ENCODE measurements at places on chromosomes 2 and 18.
A peak's percentile ranks its signal among the peaks of the same experiment; 100 is the strongest.

GRCh38 chr2:181573140-181573736 lies 83.7 kb downstream of the CERKL start:
- peak; percentile 69 for DNase-seq

DNA sequence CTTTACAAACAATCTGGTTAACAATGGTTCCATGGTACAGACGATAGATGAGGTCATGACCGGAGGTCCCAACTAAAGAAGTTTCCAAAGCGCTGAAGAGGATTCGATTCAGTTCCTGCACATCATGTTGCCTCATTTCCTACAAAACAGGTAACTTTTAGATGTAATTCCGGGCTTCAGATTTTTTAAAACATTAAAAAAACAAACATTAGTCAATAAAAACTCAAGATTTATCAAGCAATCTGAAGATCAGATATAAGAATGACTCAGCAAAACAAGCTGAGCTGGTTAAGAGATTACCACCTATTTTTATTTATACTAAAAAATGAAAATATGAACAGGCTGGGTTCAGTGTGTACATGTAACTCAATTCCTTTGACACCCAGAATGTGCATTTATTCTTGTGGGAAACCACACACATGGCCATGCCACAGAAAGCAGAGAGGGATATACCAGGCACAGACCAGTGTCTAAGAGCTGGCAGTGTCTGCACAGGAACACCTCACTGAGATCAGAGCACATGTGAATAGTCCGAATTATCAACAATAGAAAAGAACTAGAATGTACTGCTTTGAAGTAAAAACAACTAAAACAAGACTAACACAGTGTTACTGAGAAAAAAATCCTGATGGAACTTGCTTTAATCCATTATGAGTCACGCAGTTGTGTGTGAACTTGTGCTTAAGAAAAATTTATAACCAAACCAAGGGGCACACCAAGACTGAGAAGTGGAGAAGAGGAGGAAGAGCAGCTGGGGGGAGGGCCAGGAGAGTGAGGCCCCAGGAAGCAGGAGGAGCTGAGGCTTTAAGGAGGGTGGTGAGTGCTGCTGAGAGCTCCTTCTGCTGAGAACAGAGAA lies 9.5 kb downstream of the USP40 start:
- no peak for DNase-seq

- DNase-seq: no peak
Measured at GRCh38 chr18:23226930-23227725, 91.8 kb downstream of the CABLES1 start.

- DNase-seq: no peak
Measured at GRCh38 chr2:237650455-237650850, 23.1 kb downstream of the LRRFIP1 start.

- DNase-seq: no peak
Measured at GRCh38 chr18:58128381-58129374, 84.7 kb downstream of the NEDD4L start.

DNA sequence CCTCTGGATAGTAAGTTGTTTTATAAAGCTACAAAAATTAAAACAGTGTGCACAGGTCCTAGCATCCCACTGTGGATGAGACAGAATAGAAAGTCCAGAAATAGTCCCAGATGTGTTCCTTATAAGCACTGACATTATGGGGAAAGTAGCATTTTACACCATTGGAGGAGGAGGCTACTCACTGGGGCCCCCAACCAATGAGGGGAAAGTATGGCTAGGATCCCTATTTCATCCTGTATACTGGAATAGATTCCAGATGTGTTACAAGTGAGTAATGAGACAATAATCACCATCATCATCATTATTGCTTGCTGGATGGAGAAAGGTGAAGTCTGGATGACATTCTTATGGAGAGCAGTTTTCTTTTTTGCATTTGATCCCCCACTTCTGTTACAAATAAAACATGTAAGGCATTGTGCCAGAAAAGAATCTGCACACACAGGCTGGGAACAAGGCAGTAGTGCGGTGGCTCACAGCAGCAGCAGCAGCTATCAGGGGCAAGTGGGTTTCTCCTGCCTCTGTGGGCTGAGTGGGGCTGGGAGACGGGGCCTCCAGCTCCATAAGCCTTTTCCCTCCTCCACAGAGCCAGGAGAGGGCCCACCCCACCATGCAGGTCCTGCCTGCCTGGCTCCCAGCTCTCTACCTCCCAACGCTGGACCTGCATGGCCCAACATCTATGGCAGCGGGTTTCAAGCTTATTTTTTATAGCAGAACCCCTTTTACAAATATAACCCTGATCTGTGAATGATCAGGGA lies 5.0 kb downstream of the ARID5A start:
- DNase-seq: no peak

- no peak for DNase-seq
Measured at GRCh38 chr2:17899871-17900270, 21.4 kb downstream of the KCNS3 start.

GRCh38 chr2:62303788-62304187 lies 107.9 kb downstream of the B3GNT2 start:
- no peak for DNase-seq

DNA sequence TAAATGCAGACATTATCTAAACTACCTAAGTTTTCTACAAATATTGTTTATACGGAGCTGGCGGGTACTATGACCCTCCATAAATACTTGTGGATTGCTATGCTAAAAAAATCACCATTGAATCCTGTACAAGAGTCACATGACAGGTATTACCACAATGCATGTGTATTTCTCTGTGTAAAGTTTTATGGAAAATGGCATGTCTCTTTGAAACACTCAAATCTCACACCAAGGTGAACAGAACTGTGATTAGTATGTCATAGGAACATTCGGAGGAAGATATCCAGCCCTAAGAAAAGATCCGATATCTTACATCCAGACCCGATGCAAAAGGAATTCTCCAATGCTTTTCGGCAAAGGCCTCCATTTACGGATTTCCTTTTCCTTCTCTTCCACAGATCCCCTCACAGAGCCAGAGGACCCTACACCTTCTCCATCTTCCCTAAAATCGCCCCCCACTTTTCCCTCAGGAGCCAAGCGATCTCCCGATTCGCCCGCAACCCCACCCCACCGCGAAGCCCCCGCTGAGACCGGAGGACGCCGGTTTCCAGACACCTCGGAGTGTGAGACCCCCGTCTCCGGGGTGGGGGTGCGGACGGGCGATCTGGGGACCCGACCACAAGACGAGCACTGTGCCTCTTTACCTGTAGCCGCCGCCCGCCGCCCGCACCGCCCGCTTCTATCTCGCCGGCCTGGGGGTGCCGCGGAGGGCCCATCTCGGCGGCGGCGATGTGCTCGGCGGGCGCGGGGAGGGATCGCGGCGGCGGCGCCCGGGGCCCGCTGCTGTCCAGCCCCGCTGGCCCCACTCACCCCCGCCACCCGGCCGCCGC lies 1.2 kb downstream of the SAP130 start:
- no peak for DNase-seq

- no peak for DNase-seq
Measured at GRCh38 chr2:47147021-47147420, 8.1 kb downstream of the STPG4 start.

DNA sequence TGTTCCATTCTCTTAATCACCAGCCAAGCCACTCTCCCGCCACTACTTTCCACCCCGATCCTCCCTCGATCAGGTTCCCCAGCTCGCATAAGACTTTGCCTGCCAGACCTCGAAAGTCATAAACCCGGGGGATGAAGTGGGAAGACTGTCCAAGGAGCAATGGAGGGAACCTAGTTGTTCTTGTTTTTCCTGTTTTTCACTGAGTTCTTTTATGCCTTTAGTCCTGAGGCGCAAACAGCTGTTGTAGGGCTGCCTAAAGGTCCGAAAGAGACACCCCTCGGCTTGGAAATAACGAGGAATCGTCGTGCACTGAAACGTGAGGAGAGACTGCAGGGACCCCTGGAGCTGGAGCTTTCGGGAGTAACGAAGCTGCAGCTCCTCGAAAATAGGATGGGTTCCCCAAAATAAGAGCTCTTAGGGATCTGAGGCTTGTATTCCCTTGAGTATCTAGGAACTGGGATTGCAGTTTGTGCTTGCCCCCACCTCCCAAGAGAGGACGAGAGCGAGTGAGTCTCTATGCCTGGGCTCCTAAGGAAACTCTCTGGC lies 1.7 kb upstream of the HOXD12 start:
- no peak for DNase-seq

DNA sequence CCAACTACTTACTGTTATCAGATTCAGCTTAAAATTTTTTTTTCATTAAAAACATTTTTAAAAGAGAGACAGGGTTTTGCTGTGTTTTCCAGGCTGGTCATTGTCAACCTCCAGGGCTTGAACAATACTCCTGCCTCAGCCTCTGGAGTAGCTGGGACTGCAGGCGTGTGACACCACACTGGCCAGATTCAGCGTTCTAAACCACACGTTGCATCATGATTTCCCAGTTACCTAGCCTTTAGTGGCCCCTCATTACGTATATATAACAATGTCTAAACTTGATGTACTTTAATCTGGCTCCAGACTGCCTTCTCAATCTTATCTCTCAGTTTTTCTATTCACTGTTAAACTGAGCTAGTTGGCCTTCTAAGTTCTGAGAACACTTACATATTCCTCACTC lies 89.6 kb downstream of the COMMD1 start:
- DNase-seq: no peak

- no peak for DNase-seq
Measured at GRCh38 chr2:205462681-205463345, 219.5 kb upstream of the NRP2 start.

DNA sequence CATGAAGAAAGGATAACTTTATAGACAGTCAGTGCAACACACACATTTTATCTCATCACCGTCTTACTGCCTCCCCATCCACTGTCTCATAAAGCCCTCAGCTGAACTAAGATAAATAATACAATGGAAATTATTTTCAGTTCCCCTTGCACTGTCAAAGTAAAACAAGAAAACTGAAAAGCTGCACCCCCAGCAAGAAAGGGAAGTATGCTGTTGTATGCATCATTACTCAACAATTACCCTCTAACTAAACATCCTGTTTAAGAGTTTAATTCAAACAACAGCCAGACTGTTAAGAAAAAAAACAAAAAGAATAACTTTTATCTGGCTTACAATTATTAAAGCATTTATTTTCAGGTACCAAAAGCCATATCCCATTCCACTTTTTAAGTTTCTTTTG lies 25.0 kb downstream of the MPPE1 start:
- DNase-seq: no peak

DNA sequence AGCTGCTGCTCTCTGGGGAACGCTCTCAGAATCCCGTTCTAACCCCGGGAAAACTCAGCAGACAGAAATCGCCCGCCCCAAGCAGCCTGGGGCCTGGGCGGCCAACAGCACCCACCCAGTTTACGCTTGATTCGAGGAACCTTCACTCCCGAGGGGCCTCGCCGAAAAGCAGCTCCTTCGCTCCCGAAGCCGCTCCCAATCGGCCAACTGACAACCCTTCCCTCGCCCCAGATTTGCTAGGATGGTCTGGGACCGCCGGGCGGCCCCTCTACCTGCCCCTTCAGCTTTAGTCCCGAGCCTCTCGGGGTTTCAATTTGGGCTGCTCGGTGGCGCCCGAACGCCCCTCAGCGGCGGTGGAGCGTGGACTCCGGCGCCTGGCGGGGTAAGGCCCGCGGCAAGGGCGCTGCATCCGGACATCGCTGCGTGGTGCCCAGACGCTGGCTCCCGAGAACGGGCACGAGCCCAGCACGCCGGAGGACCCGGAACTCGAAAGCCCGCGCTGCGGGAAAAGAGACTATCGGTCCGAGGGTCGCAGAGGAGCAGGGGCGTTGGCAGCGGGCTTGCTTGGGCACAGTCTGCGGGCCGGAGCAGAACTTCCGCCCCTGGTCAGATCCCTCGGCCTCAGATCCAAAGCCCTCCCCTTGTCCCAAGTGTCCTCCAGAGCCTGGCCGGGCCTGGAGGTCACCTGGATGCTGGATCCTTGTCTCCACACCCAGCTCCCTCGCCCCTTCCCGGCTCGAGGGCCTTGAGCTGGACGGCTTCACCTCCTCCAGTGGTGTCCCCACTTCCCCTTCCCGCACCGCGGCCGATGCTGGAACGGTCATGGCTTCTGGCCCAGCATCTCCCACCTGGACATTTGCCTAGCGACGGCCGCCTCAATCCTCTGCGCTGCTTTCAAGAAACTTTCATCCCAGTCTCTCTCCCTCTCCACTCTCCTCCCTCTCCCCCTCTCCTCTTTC lies 3.0 kb upstream of the OTX1 start:
- DNase-seq: no peak

DNA sequence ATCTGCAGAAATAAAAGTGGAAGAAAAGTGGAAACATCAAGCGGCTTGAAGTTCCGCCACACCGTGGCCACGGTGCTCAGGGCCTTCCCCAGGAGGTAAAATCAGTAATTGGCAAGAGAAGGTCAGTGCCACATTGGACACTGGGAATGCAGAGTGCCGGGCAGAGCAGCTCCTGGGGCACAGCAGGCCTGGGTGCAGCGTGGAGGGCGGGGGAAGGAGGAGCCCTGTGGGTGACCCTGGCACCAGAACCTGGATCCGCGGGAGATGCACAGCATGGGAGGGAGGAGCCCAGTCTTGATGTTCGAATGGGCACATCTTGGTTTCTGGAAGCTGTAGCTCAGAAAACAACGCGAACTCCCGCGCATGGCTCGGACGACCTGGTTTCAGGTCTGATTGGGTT lies 630.2 kb downstream of the GALR1 start:
- DNase-seq: no peak

DNA sequence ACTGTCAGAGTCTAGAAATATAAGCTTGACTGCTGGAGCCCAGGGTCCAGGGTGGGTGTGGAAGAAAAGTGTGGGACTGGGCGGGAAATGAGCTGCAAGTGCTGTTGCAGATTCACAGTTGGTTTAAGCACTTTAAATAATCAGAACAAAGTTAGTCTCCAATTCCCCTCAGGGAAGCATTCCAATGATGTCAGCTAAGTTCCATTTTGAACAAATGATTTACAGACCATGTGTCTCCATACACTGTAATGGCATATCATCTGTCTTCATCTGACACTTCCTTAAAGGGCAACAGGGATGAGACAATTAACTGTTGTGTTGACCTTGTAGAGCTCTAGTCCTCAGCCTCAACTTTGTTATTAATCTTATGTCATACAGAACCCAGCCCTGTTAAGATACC lies 31.5 kb upstream of the REG3A start:
- DNase-seq: no peak

DNA sequence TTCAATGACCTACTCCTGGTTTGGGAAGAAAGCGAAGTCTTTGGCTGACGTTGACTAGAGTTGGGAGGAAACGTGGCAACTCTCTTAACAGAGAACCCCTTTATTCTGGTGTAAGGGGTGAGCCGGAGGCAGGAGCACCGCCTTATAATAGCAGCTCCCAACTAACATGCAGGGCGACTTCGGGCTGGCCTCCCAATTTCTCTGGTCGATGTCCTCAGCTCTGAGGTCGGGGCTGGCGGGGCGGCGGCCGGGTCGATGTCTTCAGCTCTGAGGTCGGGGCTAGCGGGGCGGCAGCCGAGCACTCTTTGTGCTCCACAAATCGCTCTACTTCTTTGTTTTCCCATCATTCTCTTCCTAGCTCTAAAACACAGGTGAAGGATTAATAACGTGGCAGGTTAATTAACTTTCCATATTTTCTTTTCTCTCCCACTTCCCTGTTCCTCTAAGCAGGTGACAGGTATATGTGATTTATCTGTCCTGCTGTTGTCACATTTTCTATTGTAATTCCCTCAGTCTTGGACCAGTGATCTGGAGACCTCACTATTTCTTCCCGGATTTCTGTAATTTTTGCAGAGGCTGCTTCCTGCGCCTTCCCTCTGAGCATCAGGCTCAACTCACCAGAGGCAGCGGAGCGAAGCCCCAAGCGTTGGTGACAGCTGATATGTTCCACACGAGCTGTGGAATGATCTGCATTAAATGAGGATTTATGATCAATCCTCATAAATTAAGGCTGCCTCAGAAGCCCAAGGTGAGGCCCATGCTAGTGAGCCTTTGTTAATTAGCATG lies 64.3 kb downstream of the ACKR3 start:
- no peak for DNase-seq

- no peak for DNase-seq
Measured at GRCh38 chr2:55151733-55152433, 80.2 kb downstream of the CLHC1 start.

Data from NCI-H446 treated with DMSO at 0.1 percent for 48 hours (cell line).